ENCODE measurements at places on chromosomes 12 and 14.

DNA sequence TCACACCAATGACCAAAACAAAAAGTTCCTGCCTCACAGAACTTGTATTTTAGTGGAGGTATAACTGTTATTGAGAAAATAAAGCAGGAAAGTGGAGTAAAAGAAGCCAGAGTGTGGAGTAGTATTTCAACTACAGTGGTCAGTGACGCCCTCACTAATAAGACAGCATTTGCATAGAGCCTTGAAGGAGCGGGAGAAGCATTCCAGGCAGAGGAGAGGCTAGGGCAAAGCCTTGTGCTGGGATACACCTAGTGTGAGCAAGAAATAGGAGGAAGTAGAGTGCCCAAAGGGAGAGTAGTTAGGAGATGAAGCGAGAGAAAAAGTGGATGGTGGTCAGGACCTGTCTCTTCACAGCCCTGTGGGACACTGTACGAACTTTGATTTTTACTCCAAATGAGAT lies 107.8 kb downstream of the CRACR2A start:
- DNase-seq: no peak

GRCh38 chr12:94244165-94245133 lies 96.1 kb downstream of the PLXNC1 start:
- peak; percentile 21 for DNase-seq

- no peak for DNase-seq
Observed at GRCh38 chr14:58969951-58970751, 218.3 kb upstream of the DAAM1 start.

GRCh38 chr14:51228391-51228790 lies 11.7 kb upstream of the TMX1 start:
- no peak for DNase-seq

- no peak for DNase-seq
Observed at GRCh38 chr12:117860111-117860510, 108.7 kb downstream of the KSR2 start.

DNA sequence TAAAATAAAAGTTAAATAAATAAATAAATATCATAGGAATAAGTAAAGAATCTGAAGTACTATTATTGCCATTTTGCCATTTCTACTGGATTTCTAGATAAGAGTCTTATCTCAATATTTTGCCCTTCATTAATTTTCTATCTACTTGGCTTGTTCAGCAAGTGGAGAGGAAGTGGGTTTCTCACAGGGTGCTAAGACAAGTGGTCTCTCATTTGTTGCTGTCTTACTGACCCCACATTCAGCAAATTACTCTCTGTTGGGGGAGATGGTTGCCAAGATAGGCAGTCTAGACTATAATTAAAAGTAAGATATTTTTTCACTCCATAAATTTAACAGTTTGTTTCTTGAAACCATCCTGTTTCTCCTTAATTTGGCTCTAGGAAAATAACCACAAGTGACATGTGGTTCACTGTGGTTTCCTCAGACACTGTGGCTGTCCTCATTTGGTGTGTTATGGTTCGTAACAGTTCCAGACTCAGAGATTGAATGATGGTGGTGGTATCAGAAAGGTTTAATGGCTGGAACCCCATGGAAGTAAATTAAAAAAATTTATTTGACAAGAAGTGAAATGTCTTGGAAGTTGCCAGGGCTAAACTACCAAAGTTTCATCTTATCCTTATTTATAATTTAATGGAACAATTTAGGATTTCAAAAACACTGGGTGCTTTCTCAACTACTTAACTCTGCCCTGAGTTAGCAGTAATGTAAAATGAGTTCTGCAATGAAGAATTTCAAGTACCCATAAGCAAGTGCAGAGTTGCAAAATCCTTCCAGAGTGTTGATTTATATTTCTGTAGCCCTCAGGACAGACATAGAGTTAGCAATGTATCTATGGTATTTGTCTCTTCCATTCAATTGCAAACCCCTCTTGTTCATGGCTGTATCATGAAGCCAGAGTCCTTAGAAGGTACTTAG lies 214.8 kb downstream of the MSRB3 start:
- DNase-seq: no peak

GRCh38 chr12:8596561-8596960 lies 16.1 kb downstream of the AICDA start:
- DNase-seq: no peak
